Glomerular endothelial cell (primary cell): ENCODE measurements at places on chromosomes 16 and 17.

GRCh38 chr17:43952351-43952723 is 1.4 kb downstream of the PYY start:
- DNase-seq: no peak

DNA sequence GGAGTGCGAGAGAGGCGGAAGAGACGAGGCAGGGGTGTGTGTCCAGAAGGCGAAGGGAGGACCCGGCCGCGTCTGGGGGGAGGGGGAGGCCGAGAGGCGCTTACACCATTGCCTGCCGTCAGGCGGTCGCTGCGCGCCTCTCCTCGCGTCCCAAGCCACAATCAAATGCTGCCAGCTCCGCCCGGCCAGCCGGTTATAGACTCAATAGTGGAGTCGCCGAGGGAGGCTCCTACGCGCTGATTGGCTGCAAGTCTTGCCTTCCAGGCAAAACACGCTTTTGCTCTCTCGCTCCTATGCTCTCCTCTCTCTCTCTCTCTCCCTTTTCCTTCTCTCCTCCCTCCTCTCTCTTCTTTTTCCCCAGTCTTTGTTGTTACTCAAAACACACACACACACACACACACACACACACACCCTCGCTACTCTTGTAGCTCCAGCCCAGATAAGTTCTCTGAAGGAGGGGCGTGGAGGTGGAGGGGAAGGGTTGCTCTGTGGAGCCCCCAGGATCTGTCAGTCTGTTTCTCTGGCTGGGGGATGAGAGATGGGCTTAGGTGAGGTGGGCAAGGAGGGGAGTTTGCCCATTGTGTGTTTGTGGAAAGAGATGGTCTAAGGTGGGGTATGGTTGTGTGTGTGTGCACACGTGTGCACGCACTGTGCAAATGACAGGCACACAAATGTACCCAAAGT is at the start of gene DLX3:
Gene DLX3 (minus strand): TSS at position 170 of the 684 bp plus-strand sequence. CDS start 226 bp downstream, outside the sequence.
- DNase-seq: no peak

GRCh38 chr16:15650019-15650697 is at the start of gene NDE1:
Gene NDE1 (plus strand): TSS chr16:15650245. CDS start chr16:15664779, 14,534 bp downstream.
- no peak for DNase-seq

DNA sequence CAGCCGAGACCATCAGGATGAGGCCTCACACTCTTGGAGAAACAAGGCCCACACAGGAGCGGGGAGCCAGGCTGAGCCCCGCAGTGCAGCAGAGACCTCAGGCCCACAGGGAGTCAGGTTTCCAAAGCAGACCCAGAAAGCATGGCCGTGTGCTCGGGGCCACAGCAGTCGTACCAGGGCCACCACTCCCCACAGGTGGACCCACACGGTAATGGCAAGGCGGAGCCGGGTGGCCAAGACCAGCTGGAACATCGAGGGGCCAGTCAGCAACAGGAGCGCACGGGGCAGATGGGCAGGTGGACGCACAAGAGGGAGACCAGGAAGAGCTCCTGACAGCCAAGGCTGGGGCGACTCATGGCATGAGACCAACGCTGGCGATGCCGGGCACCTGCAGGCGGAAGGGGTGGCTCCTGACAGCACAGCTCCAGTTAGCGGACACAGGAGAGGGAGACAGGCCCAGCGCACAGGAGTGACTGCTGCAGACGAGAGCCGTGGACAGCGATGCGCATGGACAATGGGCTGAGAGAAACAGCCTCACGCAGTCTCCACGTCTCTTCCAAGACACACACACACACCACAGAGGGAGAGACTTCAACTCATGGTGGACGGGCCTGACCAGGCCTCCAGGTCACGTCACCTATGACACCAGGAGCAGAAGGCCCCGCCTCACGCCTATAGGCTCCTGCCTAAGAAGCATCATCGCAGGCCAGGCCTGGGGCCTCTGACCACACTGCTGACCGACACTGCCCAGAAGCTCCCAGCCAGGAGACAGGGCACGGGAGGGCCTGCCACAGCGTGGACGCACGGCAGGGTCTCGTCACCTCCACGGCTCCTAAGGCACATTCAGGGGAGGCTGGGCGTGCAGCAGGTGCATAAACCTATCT is 58.6 kb downstream of the ZNF778 start:
- DNase-seq: no peak

DNA sequence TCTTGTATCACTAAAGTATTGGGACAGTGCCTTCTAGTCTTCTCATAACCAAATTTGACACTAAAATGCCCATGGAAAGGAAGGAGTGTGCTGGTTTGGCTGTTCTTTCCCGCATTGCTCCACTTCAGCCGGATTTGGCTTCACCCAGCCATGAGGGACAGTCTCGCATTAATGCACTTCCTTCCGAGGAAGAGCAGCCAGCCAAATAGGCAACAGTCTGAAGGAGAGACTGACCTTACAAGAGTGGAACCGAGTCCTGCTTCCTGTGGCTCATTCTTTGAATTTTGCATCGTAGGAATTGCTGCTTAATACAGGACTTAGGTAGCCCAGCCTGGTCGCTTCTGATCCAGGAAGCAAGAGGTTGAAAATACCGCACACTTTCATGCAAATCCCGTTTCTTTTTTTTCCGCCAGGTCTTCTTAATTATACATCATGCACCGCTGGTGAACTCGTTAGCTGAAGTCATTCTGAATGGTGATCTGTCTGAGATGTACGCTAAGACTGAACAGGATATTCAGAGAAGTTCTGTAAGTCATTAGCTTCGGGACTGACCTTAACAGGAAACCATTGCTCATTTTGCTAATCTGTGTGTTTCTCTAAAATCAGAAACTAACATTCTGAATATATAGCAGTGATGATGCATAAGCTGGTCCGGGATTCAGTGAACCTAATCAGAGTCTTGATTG is 38.2 kb downstream of the CLEC16A start:
- no peak for DNase-seq

- no peak for DNase-seq
Observed at GRCh38 chr16:27236635-27237218, 31.8 kb downstream of the NSMCE1 start.

- DNase-seq: no peak
Observed at GRCh38 chr17:56177361-56177760, 24.1 kb downstream of the ANKFN1 start.

DNA sequence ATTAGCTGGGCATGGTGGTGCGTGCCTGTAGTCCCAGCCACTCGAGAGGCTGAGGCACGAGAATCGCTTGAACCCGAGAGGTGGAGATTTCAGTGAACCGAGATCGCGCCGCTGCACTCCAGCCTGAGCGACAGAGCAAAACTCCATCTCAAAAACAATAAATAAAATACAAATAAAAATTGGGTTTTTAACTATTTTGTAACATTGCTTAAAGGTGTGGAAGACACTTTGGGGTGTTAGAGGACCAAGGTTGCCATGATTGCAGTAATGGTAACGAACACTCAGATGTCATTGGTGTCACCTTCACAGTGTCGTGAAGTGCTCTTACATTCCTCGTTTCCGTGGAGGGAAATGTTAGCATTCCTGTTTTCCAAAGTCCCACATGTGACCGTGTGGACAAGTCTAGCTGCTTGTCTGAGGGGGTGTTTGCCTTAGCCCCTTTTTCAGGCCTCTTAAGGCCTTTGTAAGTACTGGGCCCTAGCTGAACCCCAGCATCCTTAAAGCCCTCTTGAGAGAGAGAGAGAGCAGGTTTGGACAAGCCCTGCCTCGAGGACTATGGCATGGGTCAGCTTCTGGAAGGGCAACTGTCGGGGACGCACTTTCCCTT is 8.6 kb downstream of the C16orf96 start:
- DNase-seq: no peak
